COR-L47 (cell line): ENCODE measurements at places on chromosomes 7 and 10.

DNA sequence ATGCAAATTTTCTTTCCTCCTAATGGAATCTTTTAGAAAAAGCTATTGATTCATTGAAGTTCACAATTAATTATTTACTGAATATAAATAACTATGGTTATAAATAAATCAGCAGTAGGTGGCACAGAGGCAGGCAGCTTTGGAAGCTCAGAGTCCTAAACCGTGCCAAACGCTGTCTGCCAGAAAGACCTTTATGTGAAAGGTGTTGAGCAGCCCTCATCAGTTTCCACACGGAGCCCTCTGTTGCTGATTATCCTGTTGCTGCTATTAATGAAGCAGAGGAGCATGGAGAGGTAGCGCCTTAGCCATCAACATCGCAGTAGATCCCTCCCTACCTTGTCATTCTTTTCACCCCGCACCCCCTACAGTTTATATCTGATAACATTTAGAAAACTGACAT is 51.0 kb downstream of the RTKN2 start:
- no peak for DNase-seq

DNA sequence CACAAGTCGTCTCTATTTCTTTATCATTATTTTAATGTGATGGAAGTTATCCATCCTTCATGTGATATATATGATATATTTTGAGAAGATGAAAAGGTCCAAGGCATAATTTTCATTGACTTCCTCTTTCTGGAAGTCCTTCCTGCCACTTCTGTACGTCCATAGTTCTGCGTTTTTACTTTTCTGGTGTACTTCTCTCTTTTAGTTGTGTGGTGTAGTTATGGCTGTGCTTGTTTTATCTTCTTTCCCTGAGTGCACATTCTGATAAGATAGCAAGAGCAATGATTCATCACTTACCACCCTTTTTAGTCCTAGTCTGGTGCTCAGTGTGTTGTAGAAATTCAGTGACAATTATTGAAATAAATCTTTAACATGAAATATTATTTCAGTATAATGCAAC is 231.3 kb upstream of the FERD3L start:
- no peak for DNase-seq

- no peak for DNase-seq
Observed at GRCh38 chr10:51124852-51125251, 50.6 kb downstream of the PRKG1 start.

DNA sequence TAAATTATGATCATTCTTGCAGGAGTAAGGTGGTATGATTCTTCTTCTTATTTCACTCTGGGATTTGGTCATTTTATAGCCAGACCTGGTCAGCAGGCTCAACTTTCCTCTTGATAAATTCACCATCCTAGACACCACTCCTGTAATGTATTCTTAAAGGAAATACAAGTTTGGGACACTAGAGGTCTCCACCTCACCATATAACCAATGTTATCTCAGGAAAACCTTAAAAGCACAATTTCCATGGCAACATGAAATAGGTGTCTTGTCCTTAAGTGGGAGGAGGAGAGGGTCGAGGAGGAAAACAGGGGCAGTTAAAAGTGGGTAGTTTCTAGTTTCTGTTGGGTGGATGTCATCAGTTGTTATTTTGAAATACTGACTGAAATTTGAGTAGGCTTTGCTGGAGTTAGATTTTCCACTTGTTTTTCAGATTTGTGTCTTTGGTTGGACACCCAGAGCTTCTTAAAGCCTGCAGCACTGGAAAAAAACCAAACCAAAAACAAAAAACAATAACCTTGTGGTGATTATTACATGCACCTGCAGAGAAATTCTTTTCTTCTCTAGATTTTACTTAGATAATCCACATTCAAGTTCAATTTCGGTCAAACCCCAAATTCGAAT is 163.1 kb downstream of the PRKCQ start:
- DNase-seq = peak; percentile 9

DNA sequence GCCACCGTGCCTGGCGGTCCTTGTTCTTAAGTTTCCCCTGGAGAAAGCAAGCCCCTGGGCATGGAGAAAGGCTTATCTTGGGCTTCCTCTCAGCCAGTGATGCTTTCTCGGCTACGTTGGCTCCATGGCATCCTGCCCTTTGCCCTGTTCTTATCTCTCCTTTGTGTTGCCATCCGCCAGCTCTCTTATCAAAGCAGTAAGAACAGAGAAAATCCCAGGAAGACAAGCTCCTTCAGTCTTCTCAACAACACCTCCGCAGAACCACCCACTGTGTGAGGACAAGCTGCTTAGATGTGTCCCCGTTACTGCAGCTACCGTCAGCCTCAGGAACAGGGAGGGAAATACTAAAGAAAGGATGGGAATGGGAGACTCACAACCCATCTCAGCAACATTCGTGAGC is 3.3 kb downstream of the PLEKHS1 start:
- no peak for DNase-seq

GRCh38 chr10:30041196-30042105 is 17.9 kb downstream of the JCAD start:
- no peak for DNase-seq
